ENCODE measurements at places on chromosomes 6 and 20.

- no peak for DNase-seq
Measured at GRCh38 chr20:23002276-23002675, 32.8 kb upstream of the SSTR4 start.

DNA sequence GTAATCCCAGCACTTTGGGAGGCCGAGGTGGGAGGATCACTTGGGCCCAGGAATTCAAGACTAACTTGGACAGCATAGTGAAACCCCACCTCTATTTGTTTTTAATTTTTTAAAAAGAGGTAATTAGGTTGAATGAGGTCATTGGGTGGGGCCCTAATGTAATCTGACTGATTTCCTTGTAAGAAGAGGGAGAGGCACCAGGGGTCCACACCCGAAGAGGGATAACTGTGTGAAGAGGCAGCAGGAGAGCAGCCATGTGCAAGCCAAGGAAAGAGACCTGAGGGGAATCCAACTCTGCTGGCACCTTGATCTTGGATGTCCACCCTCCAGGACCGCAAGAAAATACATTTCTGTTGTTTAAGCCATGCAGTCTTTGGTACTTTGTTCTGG lies 63.4 kb downstream of the QRSL1 start:
- DNase-seq, result no peak

DNA sequence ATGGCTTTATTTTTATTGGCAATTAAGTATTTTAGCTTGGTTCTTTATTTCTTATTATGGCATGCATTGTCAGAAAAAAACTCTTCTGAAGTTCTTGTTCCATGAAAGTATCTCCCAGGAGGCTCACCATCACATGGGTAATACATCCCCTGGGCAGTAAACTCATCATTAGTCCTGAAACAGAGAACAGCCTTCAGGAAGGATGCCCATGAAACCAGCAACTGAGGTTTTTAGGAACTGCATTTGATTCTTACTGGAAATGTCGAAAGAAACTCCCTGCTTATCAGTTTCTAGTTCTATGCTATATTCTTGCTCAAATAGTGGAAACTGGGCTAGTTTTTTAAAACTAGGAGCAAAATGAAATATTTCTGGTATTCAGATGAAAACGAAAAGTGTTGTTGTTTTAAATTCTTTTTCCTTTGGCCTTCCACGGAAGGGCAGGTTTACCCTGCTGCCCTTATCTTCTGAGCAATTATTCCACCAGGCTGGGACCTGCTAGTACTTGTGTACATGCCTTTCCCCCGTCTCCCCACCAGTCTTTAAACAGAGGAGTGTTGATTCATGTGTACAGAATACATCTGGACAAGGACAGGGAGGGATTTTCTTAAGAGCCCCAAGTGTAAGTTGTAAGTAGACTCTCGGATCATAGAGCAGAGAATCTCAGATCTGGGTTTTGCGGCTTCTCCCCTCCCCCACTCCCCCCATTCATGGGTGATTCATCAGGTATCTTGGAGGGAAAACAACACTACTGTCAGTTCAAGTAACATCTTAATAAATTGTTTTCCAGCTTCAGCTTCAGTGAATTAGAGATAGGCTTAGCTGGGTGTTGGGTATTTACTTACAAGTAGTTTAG lies 81.5 kb downstream of the RTN4IP1 start:
- no peak for DNase-seq

DNA sequence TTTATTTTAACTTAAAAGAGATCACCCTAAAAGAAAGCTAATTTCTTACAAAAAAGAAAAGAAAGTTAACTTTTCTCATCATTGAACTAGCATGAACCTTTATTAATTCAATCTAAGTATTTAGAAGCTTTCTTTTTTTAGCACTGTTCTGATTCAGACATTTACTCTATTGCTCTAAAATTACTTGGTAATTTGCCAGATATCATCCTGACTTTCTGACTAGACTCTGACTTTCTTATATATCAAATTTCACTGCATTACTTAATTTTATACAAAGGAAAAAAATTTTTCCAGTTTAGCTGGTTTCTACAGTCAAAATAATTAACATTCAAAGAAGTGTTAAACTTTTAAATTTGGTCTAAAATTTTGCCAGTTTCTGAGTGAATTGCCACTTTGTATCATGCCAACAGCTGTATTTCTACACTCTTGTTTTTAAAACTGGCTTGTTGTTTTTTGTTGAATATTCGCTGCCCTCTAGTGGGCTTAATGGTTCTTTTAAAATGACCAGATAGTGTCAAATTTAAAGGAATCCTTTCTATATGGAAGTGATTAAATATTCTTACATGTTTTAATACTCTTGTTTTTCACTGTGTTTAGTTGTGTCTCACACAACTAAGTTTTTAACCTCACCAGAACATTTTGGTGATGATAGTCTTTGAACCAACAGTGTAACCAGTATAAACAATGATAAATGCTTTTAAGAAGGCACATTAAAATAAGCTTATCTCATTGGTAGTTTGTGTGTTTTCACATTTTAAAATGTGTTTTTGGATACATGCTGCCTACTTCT lies 102.0 kb downstream of the POPDC3 start:
- DNase-seq, result no peak

DNA sequence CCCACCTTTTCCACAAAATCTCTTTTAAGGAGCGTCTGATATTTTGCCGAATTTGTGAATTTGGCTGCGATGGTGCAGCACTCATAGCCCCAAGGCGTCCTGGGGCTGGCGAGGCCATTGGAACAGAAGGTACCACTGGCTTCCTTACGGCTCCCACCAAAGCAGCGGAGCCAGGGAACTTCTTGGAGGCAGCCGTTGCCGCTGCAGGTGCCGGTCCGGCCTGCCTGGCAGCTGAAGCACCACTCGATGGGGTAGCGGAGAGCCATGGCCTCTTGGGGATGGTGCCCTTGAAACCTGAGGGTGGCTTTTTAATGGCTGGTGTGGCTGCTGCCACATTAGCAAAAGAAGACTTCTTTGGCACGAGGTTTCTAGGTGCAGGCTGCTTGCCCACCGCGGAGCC lies 29.8 kb downstream of the DIDO1 start:
- no peak for DNase-seq

DNA sequence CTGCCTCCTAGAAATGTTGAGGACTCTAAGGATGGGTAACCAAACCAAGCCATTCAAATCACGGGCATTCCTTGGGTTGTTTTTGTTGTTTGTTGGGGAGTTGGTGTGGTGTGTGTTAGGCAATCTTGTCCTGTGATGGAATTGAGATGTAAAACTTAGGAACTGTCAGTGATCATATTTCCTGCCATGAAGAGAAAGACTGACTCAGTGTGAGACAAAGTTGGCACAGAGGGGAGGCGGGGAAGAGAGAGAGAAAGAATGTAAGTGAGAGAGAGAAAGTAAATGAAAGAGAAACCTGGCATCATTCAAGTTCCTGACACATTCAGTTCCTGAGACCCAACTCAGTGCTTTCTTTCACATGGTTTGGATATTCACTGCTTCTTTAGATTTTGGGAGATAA lies 21.6 kb upstream of the FBXO30 start:
- DNase-seq, result no peak

DNA sequence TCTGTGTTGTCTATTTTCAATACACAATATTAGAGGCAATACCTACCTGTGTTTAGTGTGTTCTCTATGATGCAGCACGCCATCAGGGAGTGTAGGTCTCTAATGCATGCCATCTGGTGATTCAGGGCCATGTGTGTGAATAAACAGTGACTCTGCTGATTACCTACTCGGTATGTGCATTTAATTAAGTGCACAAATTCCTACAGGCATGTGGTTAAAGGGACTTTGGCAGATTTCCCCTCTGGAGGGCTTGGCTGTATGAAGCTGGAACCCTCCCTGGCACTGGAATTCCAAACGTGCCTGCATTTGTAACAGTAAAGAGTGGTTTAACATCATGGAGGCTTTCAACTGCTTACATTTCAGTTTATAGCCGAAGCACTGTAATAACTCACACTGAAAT lies 401.5 kb upstream of the SASH1 start:
- DNase-seq, result no peak

GRCh38 chr20:36035745-36036144 lies 67.4 kb downstream of the CNBD2 start:
- no peak for DNase-seq

DNA sequence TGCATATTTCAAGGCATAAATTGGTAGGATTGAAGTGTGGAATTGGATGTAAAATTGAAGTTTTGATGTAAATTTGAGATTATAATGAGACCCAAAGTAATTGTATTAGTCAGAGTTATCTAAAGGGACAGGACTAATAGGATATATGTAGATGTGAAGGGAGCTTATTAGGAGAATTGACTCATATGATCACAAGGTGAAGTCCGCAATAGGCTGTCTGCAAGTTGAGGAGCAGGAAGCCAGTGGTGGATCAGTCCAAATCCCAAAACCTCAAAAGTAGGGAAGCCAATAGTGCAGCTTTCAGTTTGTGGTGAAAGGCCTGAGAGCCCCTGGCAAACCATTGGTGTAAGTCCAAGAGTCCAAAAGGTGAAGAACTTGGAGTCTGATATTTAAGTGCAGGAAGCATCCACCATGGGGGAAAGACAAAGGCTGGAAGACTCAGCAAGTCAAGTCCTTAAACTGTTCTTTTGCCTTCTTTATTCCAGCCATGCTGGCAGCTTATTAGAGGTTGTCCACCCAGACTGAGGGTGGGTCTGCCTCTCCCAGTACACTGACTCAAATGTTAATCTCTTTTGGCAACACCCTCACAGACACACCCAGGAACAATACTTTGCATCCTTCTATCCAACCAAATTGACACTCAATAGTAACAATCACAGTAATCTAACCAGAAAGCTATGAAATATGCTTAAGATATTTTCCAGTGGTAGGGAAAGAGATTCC lies 442.6 kb upstream of the PTCHD4 start:
- no peak for DNase-seq

GRCh38 chr20:8877294-8877693 lies 191.6 kb upstream of the PLCB4 start:
- no peak for DNase-seq

- DNase-seq, result no peak
Measured at GRCh38 chr6:99609905-99610489, 3.4 kb downstream of the PRDM13 start.

DNA sequence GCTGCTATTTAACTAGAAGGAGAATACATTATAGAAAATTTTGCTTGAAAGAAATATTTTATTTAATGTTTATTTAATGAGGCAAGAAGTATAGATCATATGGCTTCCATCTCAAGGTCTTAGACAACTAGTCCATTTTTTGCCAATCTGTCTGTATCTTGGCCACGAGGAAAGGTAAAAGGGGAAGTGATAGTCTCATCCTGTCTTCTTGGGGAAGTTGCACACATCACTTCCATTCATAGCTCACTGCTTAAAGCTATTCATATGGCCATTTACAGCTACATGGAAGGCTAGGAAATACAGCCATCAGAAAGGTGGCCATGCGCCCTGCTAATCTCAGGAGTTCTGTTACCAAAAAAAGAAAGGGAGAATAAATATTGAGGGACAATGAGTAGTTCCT lies 50.8 kb downstream of the METTL24 start:
- DNase-seq, result no peak

- no peak for DNase-seq
Measured at GRCh38 chr20:15378151-15378550, 1040.7 kb upstream of the FLRT3 start.

GRCh38 chr6:146265056-146265455 lies 236.2 kb downstream of the GRM1 start:
- no peak for DNase-seq

DNA sequence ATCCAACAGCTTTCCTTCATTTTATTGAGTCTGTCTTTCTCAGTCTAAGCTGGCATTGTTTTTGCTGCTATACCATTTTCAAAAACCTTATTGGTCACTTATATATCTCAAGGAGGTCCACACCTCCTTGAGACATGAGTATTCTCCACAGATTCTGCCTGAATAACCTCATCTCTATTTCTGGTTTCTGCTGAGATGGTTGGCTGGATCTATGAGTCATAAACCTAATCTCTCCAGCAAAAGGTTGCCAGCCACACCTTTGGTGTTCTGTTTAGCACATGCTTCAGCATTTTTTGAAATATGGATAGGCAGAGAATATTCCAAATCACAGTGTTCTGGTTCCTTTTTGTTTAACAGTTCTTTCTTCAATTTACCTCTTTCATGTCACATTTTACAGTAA lies 40.8 kb upstream of the TMEM244 start:
- DNase-seq, result no peak

DNA sequence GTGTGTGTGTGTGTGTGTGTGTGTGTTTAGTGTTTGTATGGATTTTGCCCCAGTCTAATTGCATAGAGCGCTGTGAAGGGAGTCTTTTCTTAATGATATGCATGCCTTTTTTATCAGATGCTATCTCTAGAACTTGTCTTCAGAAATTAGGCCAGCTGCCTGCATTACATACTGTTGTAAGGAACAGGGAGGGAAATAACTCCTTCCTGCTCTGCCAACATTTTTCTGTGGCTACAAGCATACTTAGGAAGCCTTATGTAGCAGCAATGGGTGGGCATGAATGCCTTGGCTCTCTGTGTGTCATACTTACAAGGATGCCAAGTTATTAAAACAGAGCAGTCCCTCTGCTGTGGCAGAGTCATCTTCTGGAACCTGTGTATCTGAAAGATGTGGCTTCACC lies 8.0 kb upstream of the COL21A1 start:
- DNase-seq, result no peak

DNA sequence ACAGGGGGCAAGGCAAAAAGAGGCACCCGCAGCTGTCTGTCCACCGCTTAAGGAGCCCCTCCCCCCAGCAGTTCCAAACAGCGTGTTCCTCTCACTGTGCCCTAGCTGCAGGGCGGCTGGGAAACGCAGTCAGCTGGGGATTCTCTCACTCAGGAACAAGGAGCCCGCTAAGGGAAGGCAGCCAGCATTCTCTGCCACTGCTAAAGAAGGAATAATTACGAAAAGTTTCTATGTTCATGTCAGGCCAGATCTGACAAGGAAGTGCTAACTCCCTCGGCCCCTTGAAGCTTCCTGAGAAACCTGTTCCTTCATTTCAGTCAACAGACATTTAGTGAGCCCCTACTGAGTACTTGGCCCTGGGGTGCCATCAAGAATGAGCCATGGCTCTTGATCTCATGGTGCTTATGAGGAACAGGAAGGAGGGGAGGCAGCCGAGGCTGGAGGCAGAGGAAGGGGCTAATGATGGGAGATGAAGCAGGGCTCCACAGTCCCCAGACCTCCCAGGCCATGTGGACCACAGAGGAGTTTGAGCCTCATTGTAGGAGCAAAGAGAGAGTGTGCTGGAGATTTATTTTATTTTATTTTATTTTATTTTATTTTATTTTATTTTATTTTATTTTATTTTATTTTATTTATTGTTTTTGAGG lies 101.7 kb upstream of the PMEPA1 start:
- DNase-seq, result no peak

- no peak for DNase-seq
Measured at GRCh38 chr6:90445533-90446108, 141.3 kb downstream of the MAP3K7 start.

DNA sequence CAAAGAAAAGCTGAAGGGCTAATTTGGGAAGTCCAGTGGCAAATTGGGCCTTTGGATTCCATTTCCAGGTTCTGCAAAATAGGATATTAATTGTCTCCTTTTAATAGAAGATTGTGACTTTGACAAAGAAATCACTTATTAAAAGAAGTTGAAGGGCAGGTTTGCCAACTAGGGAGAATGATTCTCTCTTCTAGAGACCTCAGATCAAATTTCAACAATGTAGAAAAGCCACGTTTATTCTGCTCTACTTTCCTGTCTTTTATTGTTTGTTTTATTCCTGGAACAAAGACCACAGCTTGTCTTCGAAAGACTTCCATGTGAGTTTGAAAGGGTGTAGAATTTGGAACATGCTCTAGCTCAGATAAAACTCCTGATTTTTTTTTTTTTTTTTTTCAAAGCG lies 65.5 kb upstream of the PRL start:
- DNase-seq, result no peak
